Melanocyte of skin (primary cell): ENCODE measurements at places on chromosomes 5 and 9. TPM values are rescaled to one million over a fixed set of nuclear protein-coding genes. Genes with fewer than 3 reads are reported as not detected.

KIF20A gene
- 91.5 and 102 TPM in 2 replicates for total RNA-seq

RLN2 gene
- total RNA-seq, result 0.69 TPM in 1 of 2 replicates, not detected in the other

SEMA5A gene
- 29.9 and 90.9 TPM in 2 replicates for total RNA-seq

PCDHGA12 gene
- total RNA-seq, result 28.0 and 30.7 TPM in 2 replicates

ZNF618 gene
- 10.5 and 12.7 TPM in 2 replicates for total RNA-seq

LCNL1 gene
- total RNA-seq, result not detected in 2 replicates

APC gene
- total RNA-seq, result 57.3 and 73.7 TPM in 2 replicates
